ENCODE measurements at places on chromosomes 16 and 17.

- DNase-seq, result no peak
These were observed 226.6 kb downstream of the GRIN2A start for GRCh38 chr16:9955677-9956076.

- DNase-seq, result no peak
These were observed 45.1 kb downstream of the IRX3 start for GRCh38 chr16:54241525-54241924.

- no peak for DNase-seq
These were observed 72.8 kb downstream of the SCNN1B start for GRCh38 chr16:23374721-23375510.

- DNase-seq, result no peak
These were observed 28.3 kb downstream of the NPLOC4 start for GRCh38 chr17:81608605-81609004.

DNA sequence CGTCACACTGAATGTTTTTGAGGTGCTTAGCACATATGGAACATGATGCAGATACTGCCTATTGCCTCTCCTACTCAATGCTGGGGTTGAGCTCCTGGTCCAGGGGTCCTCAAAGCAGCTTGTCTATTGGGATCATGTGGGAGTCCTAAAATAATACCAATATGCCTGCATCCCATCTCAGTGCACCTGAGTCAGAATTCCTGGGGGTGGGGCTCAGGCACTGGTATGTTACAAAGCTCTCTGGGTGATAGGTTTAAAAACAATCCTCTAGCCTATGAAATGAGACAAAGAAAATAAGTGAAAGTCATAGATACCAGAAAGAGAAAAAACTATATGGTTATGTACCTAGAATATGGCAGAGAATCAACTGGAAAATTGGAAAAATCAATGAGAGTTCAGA lies 156.6 kb upstream of the NLRP1 start:
- no peak for DNase-seq

DNA sequence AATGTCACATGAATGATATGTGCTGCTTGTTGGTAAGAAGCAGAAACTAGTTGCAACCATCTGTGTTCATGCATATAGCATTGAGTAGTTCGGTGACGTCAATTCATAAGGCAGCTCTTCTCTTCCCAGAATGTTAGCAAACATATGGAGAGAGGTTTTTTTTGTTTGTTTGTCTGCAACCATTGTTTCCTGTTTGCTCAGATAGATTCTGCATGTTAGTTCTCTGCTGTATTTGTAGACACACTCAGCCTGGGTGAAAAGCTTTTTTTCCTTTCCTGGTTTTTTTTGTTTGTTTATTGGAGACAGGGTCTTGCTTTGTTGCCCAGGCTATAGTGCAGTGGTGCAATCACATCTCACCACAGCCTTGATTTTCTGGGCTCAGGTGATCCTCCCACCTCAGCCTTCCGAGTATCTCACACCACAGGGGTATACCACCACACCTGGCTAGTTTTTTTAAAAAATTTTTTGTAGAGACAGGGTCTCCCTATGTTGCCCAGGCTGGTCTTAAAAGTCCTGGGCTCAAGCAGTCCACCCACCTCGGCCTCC lies 16.7 kb downstream of the WSB1 start:
- DNase-seq, result no peak

DNA sequence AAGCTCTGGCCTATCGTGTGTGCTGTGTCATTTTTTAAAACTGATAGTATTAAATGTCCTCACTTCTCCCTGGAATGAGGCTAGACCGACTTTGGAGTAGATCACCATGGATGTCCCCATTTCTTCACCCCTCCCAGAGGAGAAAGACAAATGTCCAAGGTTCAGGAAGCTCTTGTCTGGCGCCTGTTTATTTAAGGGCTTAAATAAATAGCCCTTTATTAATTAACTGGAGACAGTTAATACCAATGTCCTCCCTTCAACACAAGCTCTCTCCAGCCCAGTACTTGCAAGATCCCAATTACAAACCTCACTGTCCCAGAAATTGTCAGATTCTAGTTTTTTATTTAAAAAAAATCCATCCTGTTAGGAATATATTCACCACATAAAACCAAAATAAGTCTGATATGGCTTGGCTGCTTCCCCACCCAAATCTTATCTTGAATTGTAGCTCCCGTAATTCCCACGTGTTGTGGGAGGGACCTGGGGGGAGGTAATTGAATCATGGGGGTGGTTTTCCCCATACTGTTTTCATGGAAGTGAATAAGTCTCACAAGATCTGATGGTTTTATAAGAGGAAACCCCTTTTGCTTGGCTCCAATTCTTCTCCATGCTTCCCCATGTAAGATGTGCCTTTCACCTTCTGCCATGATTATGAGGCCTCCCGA lies 344.4 kb downstream of the SHISA9 start:
- DNase-seq, result no peak

GRCh38 chr17:78986048-78986648 lies 6.4 kb upstream of the LGALS3BP start:
- peak; percentile 28 for DNase-seq

DNA sequence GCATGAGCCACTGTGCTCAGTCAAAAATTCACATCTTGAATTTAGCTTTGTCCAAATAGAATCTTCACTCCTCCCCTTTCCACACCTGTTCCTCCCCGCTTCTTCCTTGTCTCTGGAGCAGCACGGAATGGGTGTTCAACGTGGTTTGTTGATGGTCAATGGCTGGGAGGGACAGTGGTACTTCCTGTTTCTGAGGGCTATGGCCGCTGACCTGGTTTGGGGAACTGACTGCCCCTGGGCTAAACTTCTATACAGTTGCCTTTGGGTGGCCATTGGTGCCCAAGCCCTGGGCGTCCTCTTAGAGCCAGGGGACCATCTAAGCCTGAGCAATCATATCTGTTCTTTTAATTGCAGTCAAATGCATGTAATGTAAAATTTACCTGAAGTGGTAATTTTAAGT lies 19.1 kb upstream of the WFIKKN2 start:
- DNase-seq, result no peak

DNA sequence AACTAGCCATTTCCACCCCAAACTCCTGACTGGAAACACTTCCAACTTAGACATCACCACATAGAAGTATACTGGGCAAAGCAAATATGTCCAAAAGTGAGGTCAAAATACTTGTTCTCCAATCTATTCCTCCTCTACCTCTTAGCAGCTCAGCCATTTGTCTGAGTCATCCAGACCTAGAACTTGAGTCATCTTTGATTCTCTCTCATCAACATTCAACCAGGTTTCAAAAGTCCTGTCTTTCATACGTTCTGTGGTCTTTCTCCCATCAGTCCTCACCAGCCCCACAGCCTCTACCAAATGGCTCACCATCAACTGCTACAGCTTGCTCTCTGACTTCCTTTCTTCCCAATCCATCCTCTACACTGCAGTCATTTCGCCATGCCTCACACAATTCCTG lies 6.8 kb downstream of the ANKFY1 start:
- DNase-seq, result no peak

DNA sequence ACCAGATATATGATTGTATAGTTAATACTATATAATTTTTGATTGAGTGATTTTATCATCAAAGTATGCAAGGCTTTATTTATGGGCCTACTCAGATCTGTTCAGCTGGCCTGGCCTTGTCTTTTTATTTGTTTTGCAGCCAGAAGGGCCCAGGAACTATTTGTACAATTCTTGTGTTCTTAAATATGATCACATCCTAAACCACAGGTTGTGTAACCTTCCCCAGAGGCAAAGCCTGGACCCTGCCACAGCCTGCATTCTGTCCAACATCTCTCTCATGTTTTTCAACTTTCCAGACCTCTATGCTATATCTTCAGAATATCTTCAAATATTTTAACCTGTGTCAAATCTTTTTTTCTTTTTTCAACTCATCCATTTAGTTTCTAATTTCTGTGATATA lies 410.4 kb upstream of the MON1B start:
- DNase-seq, result no peak

All from activated naive CD8-positive, alpha-beta T cell treated with anti-CD3 and anti-CD28 coated beads, Interleukin-2, amount 50 U/mL, for 24 hours (primary cell).